ENCODE measurements at places on chromosomes 11 and 22.

- DNase-seq: peak; percentile 22
These were observed 60.6 kb upstream of the RASD2 start for GRCh38 chr22:35479985-35480550.

- DNase-seq: no peak
These were observed 49.0 kb downstream of the RPUSD4 start for GRCh38 chr11:126162306-126163030.

DNA sequence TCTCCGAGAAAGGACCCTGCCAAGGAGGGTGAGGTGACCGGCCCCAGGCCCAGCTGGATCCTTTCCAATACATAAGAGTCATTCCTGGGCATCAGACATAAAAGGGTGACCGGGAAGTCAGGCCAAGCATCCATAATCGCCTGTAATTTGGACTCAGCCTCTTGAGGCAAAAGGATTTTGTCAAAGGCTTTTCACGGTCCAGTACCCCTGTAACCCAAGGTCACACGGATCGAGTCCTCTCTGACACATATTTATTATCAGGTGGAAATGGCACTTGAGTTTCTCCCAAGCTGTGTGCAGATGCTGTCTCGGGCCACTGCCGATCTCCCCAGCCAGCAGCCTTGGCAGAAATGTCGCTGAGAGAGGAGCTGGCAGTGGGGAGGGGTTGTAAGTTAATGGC, 556.5 kb downstream of the MN1 start:
- DNase-seq: no peak

DNA sequence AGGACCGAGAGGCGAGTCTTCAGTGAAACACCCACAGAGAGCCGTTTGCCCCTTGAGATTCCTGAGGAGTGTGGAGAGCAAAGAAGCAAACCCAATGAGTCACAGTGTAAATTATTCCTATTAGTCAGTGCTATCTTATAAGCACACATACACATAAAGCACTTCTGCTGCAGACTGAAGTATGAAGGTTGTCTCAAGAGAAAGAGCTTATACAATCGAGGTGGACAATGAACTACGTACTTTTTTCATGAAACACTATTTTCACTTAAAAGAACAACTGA, 37.3 kb downstream of the GALNT18 start:
- DNase-seq: peak; percentile 66

- no peak for DNase-seq
These were observed 7.0 kb upstream of the ARHGAP42 start for GRCh38 chr11:100680070-100680469.

DNA sequence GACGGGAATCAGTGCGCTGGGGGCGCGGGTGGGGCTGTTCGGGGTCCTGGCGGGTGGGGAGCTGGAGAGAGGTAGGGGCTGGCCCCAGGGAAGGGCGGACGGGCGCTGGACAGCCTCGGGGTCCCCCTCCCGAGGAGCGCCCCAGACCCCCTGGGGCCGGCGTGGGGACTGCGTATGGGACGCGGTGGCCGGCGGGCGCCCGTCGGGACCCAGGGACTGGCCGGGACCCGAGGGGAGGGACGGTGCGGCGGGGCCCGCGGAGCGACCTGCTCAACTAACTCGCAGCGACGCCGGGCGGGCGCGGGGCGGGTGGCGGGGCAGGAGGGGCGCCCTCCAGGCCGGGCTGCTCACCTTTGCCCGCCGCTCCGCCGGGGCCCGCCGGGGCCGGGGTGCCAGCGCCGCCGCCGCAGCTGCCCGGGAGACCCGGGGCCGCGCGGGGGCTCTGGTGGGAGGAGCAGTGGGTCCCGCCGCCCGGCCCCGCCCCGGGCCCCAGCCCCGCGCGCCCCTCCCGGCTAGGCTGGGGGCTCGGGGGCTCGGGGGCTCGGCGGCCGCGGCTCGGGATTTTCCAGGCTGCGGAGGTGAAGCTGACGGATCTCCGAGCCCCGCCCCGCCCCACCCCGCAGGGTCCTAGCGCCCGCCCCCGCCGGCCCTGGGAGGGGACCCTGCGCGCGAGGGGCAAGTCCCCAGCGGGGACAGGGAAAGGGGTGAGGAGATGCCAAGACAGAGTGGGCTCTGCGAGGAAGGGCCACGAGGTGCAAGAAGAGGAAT, 12.3 kb downstream of the STARD10 start:
- peak; percentile 22 for DNase-seq

Data from ELR (cell line).